ENCODE measurements at places on chromosomes 3 and 15.

DNA sequence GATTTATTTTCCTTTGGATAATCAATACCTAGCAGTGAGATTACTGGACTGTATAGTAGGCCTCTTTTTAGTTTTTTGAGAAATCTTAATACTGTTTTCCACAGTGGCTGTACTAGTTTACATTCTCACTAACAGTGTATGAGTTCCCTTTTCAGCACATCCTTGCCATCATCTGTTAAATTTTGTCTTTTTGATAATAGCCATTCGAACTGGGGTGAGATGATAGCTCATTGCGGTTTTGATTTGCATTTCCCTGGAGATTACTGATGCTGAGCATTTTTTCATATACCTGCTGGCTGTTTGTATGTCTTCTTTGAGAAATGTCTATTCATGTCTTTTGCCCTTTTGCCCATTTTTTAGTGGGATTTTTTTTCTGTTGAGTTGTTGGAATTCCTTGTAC is 210.8 kb downstream of the CGGBP1 start:
- DNase-seq = no peak

DNA sequence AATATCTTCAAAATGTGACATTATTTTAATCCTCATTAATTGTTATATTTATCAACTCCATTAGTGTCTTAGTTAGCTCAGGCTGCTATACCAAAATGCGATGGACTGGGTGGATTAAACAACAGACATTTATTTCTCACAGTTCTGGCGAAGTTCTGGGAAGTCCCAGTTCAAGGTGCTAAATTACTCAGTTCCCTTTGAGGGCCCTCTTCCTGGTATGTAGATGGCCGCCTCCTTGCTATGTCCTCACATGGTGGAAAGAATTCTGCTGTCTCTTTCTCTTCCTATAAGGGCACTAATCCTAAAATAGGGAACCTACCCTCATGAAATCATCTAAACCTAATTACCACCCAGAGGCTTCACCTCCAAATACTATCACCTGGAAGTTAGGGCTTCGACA is 38.8 kb upstream of the DUT start:
- no peak for DNase-seq

- no peak for DNase-seq
These were observed 48.8 kb downstream of the ALDH1A2 start for GRCh38 chr15:58016581-58017175.

DNA sequence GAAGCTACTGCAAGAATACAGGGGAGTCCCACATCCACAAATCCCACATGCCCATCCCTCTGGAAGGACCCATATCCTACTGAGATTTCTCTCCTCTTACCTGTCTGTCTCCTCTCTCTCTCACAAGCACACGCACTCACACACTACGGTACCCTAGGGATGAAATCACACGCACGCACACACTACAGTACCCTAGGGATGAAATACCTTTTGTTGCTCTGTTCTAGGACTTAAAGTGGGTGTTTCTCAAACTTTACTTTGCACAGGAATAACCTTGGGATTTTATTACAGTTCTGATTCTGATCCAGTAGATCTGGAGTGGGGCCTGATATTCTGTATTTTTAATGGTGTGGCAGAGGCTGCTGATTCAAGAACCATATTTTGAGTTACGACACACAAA is 622.2 kb upstream of the ZNF385D start:
- DNase-seq = no peak

- DNase-seq = no peak
These were observed 121.6 kb downstream of the TFG start for GRCh38 chr3:100830931-100831330.

- no peak for DNase-seq
These were observed 1078.9 kb downstream of the TUSC7 start for GRCh38 chr3:117788506-117788905.

DNA sequence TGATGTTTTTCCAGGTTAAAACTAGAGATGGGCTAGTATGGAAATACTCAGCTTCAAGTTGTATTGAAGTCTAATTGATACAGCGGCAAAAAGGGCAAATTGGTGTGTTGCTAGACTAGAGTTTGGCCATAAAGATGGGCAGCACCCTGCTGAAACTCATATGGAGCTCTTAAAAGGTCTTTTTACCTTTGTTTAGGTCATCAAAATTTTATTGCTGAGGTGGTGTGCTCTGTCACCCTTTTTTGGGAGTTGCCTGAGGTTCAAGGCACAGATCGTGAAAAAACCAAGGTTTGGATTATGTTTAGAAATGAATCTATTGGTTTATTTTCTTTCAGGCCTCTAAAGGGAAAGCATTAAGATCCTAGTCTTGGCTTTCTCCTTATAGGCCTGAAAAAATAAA is 38.2 kb downstream of the VPS8 start:
- no peak for DNase-seq

DNA sequence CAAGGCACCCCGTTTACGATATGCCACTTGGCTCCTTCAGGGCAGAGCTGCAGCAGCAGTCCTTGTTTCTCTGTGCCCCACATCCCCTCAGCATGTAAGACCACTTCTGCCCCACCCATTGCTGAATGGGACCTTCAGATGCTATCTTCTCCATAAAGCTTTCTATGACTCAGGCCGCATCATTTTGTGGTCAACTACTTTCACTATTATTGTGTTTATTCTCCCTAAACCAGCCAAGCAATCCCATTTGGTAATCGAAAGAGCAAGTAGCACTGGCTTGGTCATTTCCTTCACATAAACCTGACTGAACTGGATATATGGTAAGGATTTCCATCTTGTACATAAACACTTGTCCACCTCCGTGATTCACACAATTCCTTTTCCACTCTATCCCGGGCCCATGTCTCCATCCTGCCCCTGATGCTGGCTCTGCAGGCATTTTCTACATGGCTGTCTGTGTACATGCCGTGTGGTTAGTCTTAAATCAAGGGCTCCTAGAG is 25.7 kb downstream of the LIPC start:
- peak; percentile 27 for DNase-seq

DNA sequence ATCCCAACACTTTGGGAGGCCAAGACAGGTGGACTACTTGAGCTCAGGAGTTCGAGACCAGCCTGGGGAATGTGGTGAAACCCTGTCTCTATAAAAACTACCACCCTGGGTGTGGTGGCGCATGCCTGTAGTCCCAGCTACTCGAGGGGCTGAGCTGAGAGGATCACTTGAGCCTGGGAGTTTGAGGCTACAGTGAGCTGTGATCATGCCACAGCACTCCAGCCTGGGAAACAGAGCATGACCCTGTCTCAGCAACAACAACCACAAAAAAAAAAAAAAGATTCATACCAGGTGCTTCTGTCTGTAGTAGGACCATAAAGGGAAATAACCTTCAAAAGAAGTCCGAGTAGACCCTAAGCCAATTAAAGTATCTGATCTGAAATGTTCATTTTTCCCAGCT is 94.5 kb downstream of the SERPINI1 start:
- DNase-seq = no peak

DNA sequence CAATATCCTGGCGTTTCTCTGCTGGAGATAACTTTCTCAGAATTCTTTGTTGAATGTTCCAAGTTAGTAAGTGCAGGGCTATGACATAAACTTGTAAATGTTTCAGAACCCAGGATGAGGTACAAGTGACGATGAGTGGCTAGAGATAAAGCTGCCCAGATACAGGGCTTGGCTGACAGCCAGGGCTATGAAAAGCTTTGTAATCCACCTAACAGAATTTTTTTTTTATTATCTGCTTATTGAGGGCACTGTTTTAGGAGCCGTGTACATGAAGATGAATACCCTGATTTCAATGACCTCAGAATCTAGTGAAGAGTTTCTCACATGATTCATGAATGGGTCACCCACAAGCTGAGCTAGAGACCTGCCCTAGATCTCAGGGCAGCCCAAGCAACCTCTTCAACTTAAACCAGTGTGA is 431.4 kb downstream of the DIPK2A start:
- no peak for DNase-seq

Data from stimulated activated CD4-positive, alpha-beta T cell treated with anti-CD3 and anti-CD28 coated beads, Interleukin-2, amount 100 ng/mL, for 24 hours (primary cell).